ACHN (cell line): ENCODE measurements at places on chromosomes 4 and X.
A peak's percentile ranks its signal among the peaks of the same experiment; 100 is the strongest.

- peak; percentile 43 for DNase-seq
Measured at GRCh38 chr4:103032574-103032973, 13.1 kb upstream of the SLC9B1 start.

DNA sequence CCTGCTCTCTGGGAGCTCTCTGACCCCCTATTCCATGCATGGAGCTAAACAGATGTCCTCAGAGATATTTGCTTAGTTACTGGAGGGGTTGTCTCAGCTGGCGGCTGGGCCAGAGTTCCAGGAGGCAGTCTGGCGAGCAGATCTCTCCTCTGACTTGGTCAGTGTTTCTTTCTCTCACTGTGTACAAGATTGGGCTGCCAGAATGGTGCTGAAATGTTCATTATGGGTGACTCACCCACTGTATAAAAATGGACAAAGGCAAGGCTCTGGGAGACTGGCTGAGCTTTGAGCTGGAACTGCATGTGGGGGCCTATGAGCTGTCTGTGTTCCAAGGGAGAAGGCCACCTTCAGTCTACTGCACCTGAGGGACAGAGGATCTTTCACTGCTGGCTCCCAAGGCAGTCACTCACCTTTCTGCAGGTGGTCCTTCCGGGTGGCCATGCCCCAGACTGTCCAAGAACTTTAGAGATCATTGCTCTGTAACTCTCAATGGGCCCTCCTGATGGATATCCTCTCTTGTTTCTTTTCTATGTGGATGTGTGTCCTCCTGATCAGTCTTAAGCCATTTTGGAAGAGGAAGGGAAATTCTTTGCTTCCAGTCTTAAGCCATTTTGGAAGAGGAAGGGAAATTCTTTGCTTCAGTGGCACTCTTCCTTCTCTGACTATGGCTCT lies 88.2 kb downstream of the CFAP299 start:
- no peak for DNase-seq

- DNase-seq = peak; percentile 48
Measured at GRCh38 chr4:78517050-78517652, 34.4 kb upstream of the ANXA3 start.

DNA sequence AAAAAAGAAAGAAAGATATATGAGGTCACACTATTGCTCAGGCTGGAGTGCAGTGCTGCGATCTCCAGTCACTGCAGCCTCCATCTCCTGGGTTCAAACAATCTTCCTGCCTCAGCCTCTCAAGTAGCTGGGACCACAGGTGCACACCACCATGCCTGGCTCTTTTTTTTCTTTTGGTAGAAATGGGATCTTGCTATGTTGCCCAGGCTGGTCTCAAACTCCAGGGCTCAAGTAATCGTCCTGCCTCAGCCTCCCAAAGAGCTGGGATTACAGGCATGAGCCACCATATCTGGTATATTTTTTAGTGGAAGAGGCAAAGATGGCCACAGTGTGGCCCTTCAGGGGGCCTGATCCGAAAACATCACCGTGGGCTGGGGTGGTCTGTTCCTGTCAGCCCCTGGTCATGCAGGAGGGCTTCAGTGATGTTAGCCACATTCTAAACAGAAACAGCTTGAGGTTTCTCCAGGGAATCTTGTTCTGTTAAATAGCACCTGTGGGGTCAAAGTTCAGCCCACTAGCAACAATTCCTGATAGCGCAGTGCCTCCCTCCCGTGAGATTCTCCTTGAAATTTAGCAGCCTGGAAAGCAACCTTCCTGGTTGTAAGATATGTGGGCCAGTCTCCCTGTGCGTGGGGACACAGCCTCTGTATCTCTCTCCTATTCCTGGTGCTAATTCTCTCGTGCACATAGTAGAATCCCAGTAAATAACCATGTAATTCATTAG lies 7.3 kb upstream of the DHRSX start:
- DNase-seq = no peak

- DNase-seq = no peak
Measured at GRCh38 chr4:137531168-137531985, 917 bp downstream of the PCDH18 start.
